Femur (tissue), 1 donor: ENCODE measurements at places on chromosomes 7 and 10.

DNA sequence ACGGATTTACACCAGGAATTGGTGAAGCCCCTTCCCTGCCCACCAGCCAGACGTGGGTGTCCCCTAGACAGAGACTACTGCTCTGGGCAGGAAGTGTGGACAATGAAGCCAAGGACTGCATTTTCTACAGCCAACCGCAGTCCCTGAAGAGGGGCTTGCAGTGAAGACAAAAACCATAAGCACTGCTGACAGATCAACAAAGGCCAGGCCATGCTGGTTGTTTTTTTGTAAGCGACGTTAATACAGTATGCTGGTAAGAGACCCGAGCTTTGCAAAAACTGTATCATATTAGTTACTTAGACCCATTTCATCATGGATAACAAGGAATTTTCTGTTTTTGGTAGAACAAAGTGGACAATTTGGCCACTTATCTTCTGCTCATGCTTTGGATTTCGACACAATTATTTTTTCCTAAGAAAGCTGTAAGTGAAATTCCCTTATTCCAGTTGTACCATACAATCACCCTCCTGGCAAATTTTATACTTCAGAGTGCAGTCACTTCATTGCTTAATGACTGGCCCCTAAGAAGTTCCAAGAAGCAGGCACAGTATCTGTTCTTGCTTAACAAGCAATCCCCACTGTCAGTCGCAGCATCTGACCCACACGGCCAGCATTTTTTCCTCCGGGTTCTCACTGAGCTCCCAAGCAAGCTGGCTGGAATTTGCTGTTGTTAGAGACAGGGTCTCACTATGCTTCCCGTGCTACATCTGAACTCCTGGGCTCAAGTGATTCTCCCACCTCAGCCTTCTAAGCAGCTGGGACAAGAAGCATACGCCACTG is 163.5 kb downstream of the PARD3 start:
- no peak for DNase-seq

- no peak for DNase-seq
Measured at GRCh38 chr7:46256870-46257661, 336.0 kb upstream of the IGFBP3 start.

GRCh38 chr7:24384362-24385030 is 100.5 kb downstream of the NPY start:
- no peak for DNase-seq

DNA sequence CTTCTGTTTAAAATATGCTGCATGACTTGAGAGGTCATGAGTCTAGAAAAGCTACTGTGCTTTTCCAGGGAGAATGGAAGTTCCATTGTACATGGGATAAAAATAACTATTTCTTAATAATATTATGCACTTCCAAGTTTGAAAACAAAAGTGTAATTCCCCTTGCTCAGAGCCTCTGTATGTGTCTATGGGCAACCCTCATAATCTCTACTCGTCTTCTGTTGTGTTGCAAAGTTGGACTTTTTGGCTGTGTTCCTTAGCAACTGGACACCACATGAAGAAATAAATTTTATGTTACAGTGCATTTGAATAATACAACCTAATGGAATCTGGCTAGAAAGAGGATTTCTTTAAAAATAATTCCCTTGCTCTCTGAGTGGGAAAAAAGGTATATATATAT is 242.6 kb downstream of the TWIST1 start:
- no peak for DNase-seq

- no peak for DNase-seq
Measured at GRCh38 chr7:149669121-149669818, 104.1 kb downstream of the ZNF467 start.

DNA sequence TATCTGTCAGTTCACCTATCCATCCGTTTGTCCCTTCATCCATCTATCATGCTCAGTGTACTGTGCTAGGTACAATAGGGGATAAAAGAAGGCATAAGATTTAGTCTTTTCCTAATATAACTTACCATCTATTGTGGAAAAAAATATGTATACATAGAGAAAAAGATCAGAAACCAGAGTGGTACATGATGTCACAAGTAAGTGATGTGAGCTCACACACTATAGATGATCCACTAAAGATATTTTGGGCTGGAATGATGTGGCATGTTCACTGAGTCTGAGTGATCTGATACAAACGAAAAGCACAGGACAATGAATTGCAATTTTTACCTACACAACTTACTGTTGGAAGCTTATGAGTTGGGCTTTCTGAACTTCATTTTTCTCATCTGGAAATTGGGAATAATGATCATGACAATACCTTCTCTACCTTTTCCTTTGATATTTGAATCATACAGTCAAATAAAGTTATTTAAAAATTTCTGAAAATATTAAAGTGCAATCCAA is 2.7 kb upstream of the TFAM start:
- no peak for DNase-seq

GRCh38 chr7:31875424-31875823 is 188.4 kb downstream of the PPP1R17 start:
- no peak for DNase-seq

DNA sequence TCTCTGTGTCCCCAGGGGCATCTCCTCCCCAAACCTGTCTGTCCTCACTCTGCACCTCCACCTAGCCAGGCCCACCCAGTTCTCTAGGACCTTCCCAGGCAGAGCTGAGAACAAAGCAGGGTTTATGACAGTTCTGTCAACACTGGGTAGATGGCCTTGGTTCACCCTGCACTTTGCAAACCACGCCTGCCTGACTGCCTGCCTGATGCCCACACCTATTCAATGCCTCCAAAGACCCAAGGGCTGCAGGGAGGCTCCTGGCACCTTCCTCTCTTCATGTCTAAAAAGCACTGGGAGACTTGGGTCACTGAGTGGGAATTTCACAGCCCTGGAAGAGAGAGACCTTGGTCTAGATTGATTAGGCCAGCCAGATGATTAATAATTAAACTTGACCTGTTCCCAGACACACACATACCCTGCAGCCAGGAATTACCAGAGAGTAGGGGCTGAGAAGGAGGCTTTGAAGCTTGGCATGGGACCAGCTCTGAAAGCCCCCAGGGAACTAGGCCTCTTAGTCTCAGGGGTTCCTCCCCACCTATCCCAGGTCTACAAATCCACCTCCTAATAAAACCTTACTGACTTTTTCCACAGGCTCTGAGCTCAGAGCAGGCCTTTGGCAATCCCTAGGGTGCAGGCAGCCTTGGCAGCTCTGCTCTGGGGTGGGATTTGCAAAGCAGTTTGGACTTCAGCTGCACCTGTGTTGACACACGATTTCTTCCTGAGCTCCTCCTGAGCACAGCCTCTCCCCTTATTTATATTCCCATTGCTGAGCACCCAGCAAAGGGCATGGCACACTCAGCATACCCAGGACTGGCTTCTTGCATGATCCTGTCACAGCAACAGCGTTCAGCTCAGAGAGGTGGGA is 25.7 kb upstream of the PDCD4 start:
- DNase-seq = no peak

- DNase-seq = no peak
Measured at GRCh38 chr7:72503644-72504043, 91.5 kb upstream of the CALN1 start.

- no peak for DNase-seq
Measured at GRCh38 chr7:39688611-39689480, 65.5 kb downstream of the RALA start.

DNA sequence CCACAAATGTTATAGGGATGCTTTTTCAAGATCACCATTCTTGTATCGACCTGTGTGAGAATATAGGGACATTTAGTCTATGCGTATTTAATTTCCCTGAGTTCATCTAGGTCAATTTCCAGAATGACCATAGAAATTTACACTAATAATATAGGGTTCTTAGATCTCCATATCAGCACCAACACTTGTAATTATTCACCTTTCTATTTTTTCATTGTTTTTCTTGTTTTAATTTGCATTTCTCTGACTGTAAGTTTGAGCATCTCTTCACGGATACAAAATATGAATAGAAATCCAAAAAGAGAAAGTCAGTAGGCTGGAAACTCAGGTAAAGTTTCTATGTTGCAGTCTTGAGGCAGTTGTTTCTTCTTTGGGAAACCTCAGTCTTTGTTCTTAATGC is 134.8 kb downstream of the CREB5 start:
- DNase-seq = no peak

GRCh38 chr7:15130666-15131541 is 228.4 kb upstream of the DGKB start:
- DNase-seq = no peak

DNA sequence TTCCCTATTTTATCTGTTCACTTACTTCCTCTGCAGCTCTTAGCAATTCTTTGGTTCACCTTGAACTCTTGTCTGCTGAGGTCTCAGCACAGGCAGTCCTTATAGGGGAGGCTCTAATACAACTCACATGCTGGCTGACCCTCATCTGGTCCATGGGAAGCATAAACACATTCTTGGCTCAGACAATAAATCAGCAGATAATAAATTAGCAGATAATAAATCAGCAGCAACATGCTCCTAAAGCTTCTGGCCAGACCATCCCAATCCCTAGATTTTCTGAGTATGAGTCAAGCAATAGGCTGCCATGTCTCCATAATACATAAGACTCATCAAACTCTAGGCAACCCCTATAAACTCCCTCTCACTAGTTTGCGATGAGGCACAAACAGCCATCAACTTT is 208.6 kb upstream of the STEAP4 start:
- DNase-seq = no peak

DNA sequence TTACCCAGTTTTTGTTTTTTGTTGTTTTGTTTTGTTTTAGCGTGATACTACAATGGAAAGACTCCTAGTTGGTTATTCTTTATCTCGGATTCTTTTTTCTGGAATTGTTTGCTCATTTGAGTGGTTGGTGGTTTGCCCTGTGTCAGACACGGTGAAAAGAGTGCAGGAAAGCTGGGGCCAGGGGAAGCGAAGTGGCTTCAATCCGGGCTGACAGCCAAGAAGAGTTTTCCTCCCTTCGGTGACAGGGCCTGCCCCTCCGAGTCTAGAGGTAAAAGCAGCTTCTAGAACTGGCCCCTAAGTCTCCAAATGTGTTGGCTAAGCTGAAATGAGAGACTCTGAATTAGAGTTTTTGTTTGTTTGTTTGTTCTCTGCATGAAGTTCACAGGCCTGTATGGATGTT is 5.7 kb upstream of the AP5Z1 start:
- no peak for DNase-seq

GRCh38 chr7:98250789-98251188 is 1.2 kb downstream of the TECPR1 start:
- DNase-seq = no peak

GRCh38 chr7:55975988-55976633 is 11.7 kb downstream of the NIPSNAP2 start:
- no peak for DNase-seq

DNA sequence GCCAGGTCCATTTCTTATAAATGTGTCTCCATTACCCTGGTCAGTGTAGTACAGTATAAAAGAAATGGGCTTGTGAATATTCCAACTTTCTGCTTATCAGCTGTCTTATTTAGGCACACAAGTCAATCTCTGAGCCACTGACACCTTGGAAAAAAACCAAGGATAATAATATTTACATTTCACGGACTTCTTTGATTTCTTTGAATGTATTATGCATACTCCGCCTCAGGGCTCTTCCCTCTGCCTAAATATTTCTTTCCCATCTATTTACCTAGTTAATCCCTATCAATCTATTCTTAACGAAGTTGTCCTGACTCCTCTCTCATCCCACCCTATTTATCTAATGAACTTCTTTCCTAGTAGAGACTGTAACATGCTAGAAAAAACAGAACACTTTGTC is 253.8 kb downstream of the CRPPA start:
- no peak for DNase-seq

GRCh38 chr7:26102176-26102575 is 49.8 kb upstream of the NFE2L3 start:
- no peak for DNase-seq

GRCh38 chr10:98664329-98665042 is 217.8 kb upstream of the HPS1 start:
- no peak for DNase-seq

GRCh38 chr10:75080554-75080953 is 30.9 kb upstream of the SAMD8 start:
- no peak for DNase-seq

GRCh38 chr7:129045682-129046081 is 9.2 kb downstream of the TNPO3 start:
- DNase-seq = no peak

- peak; percentile 54 for DNase-seq
Measured at GRCh38 chr10:36254199-36254598, 612.1 kb upstream of the FZD8 start.

DNA sequence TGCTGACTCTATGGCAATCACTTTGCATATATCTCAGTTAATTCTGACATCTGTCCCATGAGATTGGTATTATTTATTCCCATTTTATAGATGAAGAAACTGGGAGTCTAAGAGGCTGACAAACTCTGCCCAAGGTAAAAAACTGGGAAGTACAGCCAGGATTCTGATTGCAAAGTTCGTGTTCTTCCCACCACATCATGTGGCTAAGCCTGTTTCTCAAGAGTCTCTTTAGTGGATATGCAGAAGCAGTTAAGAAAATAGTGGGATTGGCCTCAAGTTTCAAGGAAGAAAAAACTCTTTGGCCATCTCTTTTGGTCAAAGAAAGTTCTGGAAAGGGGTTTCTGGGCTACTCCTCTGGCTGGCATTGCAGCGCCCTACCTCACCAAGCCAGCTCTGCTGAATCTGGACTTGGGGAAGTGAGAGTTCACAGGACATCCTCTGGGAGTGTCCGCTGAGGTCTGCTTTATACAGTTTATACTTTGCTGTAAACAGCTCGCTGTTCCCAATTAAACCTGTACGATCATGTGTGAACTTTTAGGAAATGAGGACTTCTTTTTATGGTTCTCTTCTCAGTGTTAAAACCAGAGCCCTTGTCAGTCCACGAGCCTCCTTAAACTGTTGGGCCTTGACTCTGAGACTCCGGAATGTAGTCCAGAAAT is 12.2 kb upstream of the BMPR1A start:
- no peak for DNase-seq

DNA sequence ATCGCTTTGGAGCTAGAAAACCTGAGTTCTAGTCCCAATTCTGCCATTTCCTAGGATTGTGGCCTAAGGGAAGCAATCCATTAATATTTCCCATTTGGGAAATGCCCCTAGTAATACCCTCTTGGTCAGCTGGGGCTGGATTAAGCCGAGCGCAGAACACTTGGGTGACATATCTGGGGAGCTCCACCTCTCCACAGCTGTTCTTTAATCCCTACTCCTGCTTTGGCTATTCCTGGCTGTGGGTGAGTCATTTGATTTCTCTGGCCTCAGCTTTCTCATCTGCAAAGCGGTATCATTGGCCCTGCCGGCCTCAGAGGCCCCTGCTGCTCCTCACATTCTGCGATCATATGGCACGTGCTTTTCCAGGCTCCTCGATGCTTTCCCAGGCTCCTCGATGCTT is 108.3 kb downstream of the BUB3 start:
- DNase-seq = no peak

DNA sequence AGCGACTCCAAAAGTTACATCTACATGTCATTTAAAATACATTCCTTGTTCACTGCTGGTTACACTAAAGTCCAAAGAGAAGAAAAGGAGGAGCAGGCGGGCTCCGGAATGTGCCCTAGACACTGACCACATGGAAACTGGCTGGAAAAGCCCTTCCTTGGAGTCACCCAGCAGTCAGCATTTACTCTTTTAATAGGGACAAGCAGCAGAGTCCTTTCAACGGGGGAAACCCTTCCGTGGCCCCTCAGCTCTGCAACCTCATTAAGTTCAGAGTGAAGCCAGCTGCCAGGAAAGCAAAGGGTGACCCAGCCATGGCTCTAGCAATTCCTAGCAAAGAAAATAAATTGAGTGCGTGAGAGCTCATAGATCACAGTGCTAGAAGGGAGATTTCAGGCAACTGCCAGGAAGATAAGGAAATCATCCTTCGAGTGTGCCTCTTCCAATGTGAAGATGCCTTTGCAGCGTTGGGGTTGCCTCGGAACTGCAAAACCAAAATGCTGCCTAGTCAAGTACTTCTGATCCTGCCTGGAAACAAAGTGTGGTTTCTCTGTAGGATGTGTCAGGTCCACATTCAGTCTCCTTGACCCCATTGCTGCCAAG is 101.6 kb downstream of the SORBS1 start:
- DNase-seq = peak; percentile 64
